ENCODE measurements at places on chromosomes 12 and 14. TPM values are rescaled to one million over a fixed set of nuclear protein-coding genes. Genes with fewer than 3 reads are reported as not detected.

- H3K36me3 ChIP-seq: no peaks in the 10 kb centered on the region
- H3K27me3 ChIP-seq: no peaks in the 10 kb centered on the region
- peak overlapping the region; percentile 98 for H3K27ac ChIP-seq
- H3K4me1 ChIP-seq: peaks cover 96% of the 10 kb centered on the region
- DNase-seq: peak; percentile 74
These were observed 78.5 kb downstream of the MYRFL start for GRCh38 chr12:69903548-69903947.

The CCDC198 gene
- total RNA-seq: not detected

The BCAT1 gene
- 183 TPM for total RNA-seq

GRCh38 chr14:54362759-54363437, 33.9 kb upstream of the CDKN3 start:
- H3K27me3 ChIP-seq: no peaks in the 10 kb centered on the region
- H3K4me3 ChIP-seq: no peak overlapping the region
- no peaks in the 10 kb centered on the region for H3K4me1 ChIP-seq
- no peak overlapping the region for H3K27ac ChIP-seq

- H3K27ac ChIP-seq: no peak overlapping the region
- H3K27me3 ChIP-seq: no peaks in the 10 kb centered on the region
- no peak for DNase-seq
- no peaks in the 10 kb centered on the region for H3K36me3 ChIP-seq
- H3K4me3 ChIP-seq: no peak overlapping the region
These were observed 284.9 kb downstream of the TMTC2 start for GRCh38 chr12:82971584-82971983.

DNA sequence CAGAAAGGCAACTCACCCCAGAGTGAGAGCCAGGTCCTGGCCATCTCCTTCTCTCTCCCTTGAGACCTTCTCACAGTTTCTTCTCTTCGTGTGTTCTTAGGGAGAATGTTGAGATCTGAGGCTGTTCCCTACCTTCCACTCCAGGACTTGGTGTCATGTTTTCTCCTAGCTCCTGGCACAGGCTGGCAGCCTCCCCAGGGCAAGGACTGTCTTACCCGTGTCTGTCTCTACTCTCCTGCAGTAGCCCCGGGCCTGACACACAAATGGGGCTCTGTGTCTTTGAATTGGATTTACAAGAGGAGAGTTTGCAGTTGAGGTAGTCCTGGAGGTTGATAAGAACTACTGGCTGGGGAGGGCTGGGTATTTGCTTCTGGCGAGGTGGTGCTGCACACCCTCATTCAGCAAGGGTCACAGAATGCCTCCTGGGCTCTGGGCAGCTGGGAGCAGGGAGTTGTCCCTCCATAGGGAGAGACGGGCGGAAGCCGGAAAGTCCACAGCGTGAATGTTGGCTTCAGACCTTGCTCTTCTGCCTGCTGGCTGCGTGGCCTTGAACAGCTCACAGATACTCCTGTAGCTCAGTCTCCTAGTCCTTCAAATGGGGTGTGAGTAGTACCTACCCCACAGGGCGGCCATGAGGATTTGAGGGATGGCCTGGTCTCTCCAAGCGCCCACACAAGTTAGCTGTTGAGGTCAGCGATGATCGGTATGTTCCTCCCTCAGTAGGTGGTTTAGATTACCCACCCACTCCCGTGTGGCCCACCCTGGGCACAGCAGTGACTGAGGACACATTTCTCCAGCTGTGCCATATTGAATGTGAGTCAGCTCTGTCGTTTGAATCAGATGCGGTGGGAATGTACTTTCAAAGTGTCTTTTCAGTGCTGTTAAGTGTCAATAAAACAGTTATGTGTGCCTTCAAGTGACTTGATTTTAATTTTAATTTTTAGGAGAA, 10.2 kb downstream of the EP400 start:
- no peaks in the 10 kb centered on the region for H3K27me3 ChIP-seq
- H3K4me1 ChIP-seq: peaks cover 9% of the 10 kb centered on the region
- peaks cover 14% of the 10 kb centered on the region for H3K36me3 ChIP-seq
- DNase-seq: no peak
- no peak overlapping the region for H3K4me3 ChIP-seq

DNA sequence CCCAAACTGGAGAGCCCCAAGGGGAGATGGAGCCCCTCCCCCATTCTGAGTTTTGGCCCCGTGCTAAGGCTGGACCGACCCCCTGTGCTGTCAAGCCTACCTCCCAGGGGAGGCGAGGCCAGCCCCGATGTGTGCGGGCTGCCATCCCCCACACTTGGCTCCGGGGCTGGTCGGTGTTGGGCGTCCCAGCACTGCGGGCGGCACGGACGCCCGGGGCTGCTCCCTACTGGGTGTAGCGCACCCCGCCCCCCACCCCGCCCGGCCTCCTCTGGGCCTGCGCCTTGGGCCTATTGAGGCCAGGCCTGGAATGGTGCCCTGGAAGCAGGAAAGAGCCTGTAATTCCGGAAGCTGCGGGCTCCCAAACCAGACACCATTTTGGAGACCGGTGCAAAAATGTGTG, 2.6 kb downstream of the DCAF4 start:
- no peak overlapping the region for H3K27ac ChIP-seq
- no peak overlapping the region for H3K4me3 ChIP-seq
- H3K4me1 ChIP-seq: peaks cover 20% of the 10 kb centered on the region
- no peak for DNase-seq
- 0 out of 2 replicates have a peak, but pooled peaks cover 3% of the 10 kb centered on the region for H3K36me3 ChIP-seq
- H3K27me3 ChIP-seq: no peaks in the 10 kb centered on the region

The ACRBP gene
- 2.2 TPM for total RNA-seq

- peak overlapping the region; percentile 99 for H3K27ac ChIP-seq
- H3K27me3 ChIP-seq: no peaks in the 10 kb centered on the region
- H3K4me1 ChIP-seq: peaks cover 72% of the 10 kb centered on the region
- H3K4me3 ChIP-seq: peak overlapping the region; percentile 49
These were observed 160.1 kb downstream of the BRMS1L start for GRCh38 chr14:35986219-35986573.

The AKT1 gene
- total RNA-seq: 127 TPM

GRCh38 chr14:105160776-105161175, 7.8 kb downstream of the JAG2 start:
- H3K27ac ChIP-seq: no peak overlapping the region
- no peaks in the 10 kb centered on the region for H3K36me3 ChIP-seq

The ADCY6 gene
- total RNA-seq: not detected

GRCh38 chr14:23571701-23572523, 4.3 kb upstream of the AP1G2 start:
- DNase-seq: no peak
- no peaks in the 10 kb centered on the region for H3K27me3 ChIP-seq
- no peaks in the 10 kb centered on the region for H3K36me3 ChIP-seq

- H3K27me3 ChIP-seq: no peaks in the 10 kb centered on the region
- H3K27ac ChIP-seq: no peak overlapping the region
- no peaks in the 10 kb centered on the region for H3K36me3 ChIP-seq
- peak; percentile 61 for DNase-seq
- H3K4me1 ChIP-seq: peaks cover 21% of the 10 kb centered on the region
These were observed 89.8 kb downstream of the CRADD start for GRCh38 chr12:93766796-93767523.

DNA sequence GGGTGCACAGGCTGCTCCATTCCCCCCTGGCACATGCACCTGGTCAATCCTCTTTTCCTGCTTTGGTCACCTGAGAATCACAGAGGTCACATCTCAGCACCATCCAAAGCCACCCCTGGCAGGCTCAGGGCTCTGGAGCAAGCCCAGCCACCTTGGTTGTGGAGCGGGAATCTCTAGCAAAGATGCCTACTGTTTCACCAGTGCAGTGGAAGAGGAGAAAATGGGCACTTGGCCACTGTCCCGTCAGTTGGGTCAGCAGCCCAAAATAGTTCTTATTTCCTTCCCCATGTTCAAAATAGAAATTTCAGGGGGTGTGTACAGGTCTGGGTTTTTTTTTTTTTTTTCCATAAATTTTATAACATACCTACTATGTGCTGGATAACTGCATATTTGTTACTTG, 18.3 kb downstream of the RTL1 start:
- no peak overlapping the region for H3K27ac ChIP-seq
- no peaks in the 10 kb centered on the region for H3K27me3 ChIP-seq
- H3K4me1 ChIP-seq: no peaks in the 10 kb centered on the region
- H3K36me3 ChIP-seq: no peaks in the 10 kb centered on the region
- no peak for DNase-seq
